ENCODE measurements at places on chromosomes 12 and 14.

- no peak for DNase-seq
Observed at GRCh38 chr12:111410431-111411184, 4.9 kb downstream of the SH2B3 start.

- DNase-seq = peak; percentile 35
Observed at GRCh38 chr12:111529424-111530368, 69.4 kb downstream of the ATXN2 start.

DNA sequence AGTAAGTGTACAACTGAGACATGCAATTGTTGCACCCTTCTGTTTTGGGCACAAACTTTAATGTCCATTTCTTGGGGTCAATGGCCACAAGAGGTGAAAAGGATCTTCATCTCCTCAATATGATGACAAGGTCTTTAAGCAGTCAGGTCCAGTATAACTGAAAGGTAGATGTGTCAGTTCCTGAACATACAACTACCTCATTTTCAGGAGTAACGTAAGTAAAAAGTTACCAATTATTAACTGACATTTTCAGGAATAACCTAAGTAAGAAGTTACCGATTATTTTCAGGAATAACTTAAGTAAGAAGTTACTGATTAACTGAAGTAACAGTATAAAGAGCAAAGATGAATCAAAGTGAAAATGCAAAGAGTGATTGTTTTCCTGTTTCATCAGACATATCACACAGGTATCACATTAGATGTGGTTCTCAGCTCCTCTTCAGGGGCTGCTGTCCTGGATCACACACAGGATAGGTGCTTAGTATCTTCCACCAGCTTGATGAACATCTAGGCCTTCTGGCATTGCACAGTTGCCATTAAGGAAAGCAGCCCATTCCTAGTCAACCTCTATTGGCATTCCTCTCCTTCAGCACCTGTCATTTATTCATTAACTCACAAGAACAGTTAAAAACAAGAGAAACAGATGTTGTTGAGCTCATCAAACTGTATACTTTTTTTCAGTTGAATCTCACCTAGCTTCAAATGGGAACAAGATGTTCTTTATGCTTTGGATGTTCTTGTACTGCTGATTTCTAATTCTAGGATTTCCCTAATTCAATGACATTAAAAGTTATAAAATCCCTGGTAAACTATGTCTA is 200.0 kb downstream of the FOXG1 start:
- DNase-seq = no peak

GRCh38 chr12:64968989-64969819 is 144.8 kb downstream of the TBC1D30 start:
- DNase-seq = peak; percentile 3

DNA sequence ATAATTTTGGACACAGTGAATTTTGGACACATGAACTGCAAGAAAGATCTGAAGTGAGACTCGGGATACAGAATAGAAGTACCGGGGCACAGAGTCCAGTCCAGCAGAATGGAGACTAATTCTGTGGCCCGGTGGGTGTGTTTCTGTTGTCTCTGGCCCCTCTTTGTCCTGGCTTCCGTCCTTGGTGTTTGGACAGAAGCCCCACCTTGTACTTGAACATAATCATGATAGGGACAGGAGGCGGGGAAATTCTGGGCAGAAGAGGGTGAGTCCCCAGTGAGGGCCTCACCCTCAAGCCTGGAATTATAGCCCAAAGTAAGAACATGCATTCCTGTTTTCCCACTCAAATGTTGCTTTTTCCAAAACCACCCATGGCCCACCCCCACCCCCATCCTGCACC is 39.9 kb downstream of the TNFAIP2 start:
- no peak for DNase-seq
